ENCODE measurements at places on chromosomes 16 and 17. TPM values are rescaled to one million over a fixed set of nuclear protein-coding genes. Genes with fewer than 3 reads are reported as not detected.

The HOXB8 gene
- 6.0 TPM for total RNA-seq

The GPR179 gene
- total RNA-seq, result 0.02 TPM

The ETV4 gene
- total RNA-seq, result 65.7 TPM

The KRT20 gene
- 0.25 TPM for total RNA-seq

The GPR142 gene
- not detected for total RNA-seq

The EZH1 gene
- total RNA-seq, result 11.9 TPM

The NPIPB5 gene
- total RNA-seq, result 22.8 TPM

The NPIPB13 gene
- 3.1 TPM for total RNA-seq

The ABCC6 gene
- 1.3 TPM for total RNA-seq

The ACD gene
- 36.5 TPM for total RNA-seq

The EXOC3L1 gene
- total RNA-seq, result 0.20 TPM

The PSMD11 gene
- total RNA-seq, result 232 TPM

The B4GALNT2 gene
- total RNA-seq, result 0.38 TPM

The CES5A gene
- total RNA-seq, result not detected

The DOC2A gene
- total RNA-seq, result 1.5 TPM

All from A549 treated with AZD2906 at 1 μM for 4 hours (cell line).